ENCODE measurements at places on chromosomes 1 and 21.

DNA sequence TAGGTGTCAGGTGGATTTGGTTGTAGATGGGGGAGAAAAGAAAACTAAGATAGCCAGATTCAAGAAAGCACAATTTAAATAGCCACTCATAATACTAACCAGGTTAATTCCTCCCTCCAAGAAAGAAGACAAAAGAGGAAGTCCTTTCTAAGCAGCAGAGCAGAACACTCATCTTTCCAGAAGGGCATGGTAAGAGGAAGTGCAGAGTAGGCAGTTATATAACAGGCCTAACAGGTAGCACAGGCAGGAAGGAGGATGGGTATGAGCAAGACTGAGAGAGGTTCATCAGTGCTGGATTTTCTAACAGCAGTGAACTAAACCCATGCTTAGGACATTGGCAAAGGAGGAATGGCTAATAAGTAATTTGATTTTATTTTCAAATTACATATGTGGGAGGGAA, 517.5 kb downstream of the PLPP3 start:
- DNase-seq = no peak

- no peak for DNase-seq
These were observed 21.7 kb downstream of the RNF187 start for GRCh38 chr1:228508840-228509415.

DNA sequence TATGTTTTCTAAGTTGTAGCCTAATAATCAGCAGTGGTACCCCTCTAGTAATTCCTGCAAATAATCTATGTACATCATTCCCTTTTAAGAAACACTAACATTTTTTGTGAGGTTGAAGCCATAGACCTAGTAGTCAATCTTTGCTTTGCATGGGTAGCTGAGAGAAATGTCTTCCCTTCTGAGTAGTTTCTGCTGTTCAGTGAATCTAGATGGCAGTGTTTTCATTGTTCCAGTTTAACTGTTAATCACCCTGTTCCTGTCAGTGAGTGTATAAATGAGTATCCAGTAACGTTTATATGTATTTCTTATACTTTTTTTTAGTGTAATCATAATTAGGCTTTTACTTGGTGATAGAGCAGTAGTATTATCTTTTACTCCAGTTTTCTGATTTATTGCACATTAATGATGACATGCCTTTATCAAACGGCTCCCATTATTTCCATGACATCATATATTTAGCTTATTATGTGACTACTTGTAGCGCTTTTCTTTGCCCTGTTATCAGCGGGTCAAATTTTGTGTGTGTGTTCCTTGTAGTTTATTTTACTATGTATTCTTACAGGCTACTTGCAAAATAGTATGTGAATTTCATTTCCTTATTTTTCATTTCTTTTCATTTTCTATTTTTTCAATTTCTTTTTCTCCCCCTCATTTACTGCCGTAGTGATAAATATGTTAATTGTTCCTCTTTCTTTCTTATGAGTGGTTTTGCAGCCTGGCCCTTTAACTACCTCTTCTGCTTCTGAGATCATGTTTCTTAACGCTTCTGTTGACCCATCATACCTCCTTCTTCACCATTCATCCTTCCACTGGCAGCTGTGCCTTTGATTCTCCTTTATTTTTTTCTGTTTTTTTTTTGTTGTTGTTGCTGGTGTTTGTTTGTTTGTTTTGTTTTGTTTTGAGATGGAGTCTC, 18.8 kb downstream of the CEP350 start:
- DNase-seq = no peak

- peak; percentile 83 for DNase-seq
These were observed 9.1 kb upstream of the TMEM61 start for GRCh38 chr1:54971317-54971791.

GRCh38 chr1:165616054-165616612, 14.9 kb upstream of the MGST3 start:
- no peak for DNase-seq

DNA sequence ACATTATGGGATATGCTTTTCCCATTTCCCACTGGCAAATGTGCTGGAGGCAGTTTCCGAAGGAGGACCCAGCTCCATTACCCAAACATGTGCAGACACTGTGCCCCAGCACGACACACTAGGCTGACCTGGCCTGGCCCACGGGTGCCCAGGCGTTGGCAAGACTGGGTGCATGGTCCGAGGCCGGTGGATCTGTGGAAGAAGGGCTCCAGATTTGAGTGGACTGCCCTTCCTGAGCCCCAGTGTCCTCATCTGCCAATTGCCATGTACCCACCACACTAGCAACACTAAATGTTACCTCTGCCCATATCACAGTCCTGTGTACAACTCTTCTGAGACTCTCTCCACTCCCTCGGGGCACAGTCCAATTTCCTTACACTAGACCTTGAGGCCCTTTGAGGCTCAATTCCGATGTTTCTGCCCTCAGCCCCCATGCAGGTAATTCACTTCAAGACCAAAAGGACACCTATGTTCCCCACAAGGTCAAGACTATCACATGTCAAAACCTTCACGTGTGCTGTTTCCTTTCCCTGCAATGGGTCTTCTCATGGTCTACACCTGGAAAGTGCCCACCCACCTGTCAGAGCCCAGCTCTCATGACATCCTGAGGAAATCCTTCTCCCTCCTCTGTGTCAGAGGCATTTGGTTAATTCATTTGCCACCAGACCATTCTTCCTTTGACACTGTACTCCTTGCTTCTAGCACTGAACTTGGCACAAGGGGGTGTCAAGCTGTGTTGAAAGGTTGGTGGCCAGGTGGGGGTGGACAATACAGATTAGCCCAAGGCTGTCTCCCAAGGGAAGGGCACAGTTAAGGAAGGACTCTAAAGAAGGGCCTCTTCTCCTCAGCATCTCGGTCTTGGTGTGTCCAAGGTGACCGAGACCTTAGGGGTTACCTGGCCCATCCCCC, 124.9 kb downstream of the DMRTB1 start:
- no peak for DNase-seq

- DNase-seq = peak; percentile 25
These were observed 9.8 kb downstream of the SLAMF7 start for GRCh38 chr1:160748878-160749269.

GRCh38 chr1:64263335-64263734, 59.9 kb downstream of the UBE2U start:
- DNase-seq = peak; percentile 95

DNA sequence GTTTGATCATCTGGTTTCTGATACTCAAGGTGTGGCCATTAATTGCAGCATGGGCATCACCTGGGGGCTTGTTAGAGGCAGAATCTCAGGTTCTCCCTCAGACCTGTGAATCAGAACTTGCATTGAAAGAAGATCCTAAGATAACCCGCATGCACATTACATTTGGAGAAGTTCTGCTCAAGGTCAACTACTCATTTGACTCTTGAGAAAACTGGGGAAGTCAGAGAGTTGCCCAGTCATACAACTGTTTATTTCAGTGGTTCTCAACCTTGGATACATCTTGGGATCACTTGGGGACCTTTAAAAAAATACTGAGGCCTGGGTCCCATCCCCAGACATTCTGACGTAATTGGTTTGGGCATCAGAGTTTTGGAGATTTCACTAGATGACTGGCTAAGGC, 30.5 kb downstream of the CAMTA1 start:
- no peak for DNase-seq

- DNase-seq = no peak
These were observed 5.9 kb downstream of the PDC start for GRCh38 chr1:186454981-186455380.

- no peak for DNase-seq
These were observed 18.4 kb upstream of the CDCA8 start for GRCh38 chr1:37673920-37674319.

- DNase-seq = no peak
These were observed 4.9 kb downstream of the PLCH2 start for GRCh38 chr1:2480986-2481364.

DNA sequence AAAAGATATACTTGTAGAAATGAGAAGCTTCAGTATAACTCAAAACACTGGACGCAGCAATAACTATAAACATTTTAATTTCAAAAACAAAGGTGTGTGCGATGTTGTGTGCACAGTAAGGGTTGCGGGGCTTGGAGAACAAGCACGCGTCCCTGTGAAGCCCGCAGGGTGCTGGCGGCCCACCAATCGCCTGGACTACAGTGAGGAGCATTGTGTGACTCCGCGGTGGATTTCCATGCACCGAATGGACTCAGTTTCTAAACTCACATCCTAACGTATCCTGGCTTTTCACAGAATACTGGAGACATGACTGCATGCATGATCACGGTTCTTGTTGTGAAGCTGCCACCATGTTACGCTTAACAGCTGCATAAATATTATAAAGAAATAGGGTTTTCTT, 33.0 kb downstream of the NTPCR start:
- DNase-seq = no peak

GRCh38 chr1:223755992-223756775, 43.8 kb downstream of the CAPN2 start:
- DNase-seq = no peak

- DNase-seq = no peak
These were observed 64.8 kb downstream of the TSEN15 start for GRCh38 chr1:184116287-184116686.

DNA sequence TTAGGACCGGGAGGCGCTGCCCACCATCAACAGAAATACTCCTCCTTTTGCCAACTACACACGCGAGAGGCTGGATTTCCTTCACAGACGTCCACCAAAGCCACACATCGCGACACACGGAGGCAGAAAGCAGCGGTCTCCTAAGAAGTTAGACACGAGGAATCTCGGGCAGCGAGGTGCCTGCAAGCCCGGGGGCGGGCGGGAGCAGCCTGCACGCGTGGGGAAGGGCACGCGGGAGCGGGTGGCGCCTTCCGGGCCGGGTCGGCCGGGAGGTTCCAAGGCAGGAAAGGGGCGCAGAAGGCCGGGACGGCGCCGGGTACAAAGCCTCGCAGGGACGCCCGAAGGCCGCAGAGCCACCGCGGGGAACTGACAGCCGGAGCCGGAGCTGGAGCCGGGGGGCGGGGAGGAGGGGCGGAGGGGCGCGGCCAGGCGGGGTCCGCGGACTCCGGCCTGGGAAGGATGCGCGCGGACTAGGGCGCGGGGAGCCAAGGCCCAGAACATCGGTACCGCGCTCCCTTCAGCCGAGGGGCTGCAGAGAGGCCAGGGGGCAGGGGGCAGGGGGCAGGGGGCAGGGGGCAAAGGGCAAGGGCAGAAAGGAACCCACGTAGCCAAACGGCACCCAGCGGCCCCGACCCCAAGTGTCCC, 722 bp downstream of the NPHP4 start:
- peak; percentile 60 for DNase-seq

DNA sequence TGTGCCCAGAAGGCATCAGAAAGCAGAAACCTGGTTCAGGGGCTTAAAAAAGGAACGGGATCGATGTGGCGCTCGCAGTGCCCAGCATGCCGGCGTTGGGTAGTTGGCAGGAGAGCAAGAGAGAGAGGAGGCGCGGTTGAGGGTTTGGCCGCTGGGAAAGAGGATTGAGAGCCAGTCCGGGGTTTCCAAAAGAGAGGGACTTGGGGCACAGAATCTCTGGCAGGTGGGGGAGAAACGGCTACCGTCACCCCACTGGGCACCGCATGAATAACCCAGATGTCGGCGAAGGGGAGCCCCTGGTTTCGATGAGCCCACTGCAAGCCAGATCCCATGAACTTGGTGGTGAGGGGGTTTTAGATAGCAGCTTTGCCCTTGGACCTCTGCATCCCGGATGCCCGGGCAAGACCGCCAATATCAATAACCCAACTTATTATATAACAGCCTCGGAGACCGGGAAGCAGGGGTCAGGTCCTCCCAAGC, 60.4 kb upstream of the ACOT11 start:
- DNase-seq = no peak

DNA sequence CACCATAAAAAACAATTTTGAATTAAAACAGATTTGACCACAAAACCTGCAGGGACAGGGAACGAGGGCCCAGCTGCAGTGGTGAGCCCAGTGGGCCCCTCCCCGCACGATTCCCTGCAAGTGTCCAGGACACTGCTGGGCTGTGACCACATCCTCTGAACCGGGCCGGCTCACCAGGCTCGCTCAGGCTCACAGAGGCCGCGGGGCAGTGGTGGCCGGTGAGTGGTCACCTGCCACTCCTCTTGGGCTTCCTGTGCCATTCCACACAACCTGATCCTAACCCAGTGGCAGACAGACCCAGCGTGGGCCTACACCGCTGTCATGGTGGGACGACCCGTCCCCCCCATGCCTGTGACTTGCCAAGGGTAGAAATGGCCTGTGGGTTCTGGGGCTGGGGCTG, 36.5 kb upstream of the RIPK4 start:
- DNase-seq = no peak

DNA sequence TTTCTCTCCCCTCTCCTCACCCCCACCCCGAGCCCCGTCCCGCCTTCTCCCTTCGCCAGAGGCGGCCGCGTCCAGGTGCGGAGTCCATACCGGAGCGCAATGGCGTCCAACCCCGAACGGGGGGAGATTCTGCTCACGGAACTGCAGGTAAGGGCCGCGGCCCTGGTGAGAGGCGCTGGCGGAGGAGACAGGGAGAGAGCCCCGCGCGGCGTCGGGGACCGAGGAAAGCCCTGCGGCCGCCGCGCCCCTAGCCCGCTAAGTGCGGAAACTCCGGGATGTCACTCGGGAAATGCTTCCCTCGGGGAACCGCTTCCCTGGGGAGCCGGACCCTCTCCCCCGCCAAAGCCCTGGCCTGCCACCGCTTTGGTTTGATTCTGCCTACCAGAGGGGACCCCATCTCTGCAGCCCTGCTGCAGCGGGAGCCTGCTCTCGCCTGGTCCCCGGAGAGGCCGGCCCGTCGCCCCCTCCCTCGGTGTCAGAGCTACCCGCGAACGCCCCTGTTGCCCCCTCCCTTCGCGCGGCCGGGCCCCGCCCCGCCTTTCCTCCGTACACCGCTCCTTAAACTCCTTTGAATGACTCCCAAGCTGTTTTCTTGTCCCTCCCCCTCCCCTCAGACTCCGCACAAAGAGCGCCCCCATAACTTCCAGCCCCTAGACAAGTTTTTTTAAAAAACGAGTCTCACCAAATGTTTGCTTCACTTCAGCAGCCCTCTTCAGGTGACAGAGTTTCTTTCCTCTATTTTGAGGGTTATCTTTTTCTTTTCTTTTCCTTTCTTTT, 597 bp downstream of the PKN2 start:
- DNase-seq = peak; percentile 63

DNA sequence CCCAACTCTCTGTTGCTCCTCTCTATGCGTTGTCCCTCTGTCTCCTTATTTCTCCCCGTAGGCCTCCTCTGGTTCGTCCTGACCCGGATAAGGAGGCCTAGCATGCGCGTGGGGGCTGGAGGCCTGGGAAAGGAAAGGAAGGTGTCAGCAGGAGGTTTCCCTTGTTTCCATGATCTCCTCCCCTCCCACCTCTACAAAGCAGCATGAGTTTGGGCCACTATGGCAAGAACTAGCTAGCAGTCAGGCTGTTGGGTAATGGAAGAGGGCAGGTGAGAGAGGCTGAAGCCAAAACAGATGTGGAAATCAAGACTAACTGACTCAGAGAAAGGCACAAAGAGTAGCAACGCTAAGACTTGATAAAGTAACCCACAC, 687 bp upstream of the SEMA6C start:
- no peak for DNase-seq

Measured in RWPE1 (cell line).